ENCODE measurements at places on chromosomes 12 and 14.

DNA sequence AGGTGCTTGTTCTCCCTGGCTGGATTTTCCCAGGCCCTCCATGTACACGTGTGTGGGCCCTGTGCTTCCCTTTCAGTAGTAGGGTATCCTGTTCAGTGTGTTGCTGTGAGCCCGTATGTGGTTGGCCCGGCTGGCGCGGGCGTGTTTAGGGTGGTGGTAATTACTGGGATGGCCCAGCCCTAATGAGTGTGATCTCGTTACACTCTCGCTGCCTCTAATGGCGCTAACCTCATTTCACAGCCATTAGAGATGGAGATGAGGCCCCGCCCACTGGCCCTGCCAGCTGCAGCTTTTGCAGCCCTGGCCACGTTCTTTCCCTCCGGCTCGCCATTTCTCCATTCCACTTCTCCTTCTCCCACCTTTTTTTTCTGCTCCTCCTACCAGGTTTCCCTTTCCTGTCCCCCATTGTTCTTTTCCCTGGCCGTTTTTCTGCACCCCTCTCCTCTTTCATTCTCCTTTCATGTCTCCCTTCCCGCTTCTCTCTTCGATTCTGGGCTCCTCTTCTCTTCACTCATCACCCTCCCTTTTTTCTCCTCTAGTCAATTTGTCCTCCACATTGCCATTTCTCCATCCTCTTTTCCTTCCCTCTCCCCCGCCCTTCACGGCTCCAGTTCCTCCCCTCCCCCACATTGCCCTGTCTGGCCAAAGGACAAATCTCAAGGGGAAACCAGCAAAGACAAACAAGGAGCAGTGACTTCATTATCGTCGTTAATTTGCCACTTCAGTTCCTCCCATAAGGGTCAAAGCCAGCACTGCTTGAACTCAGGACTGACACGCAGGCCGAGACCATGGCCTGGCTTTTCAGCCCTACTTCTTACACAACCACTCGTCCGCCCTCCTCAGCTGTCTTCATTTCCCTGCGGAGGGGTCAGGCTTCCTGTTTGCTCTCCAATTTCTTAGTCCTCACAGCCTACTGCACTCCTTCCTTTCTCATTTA is 6.8 kb downstream of the ZFHX2 start:
- peak; percentile 96 for DNase-seq

- DNase-seq = no peak
Measured at GRCh38 chr14:24329736-24330135, 5.1 kb downstream of the ADCY4 start.

GRCh38 chr12:116450406-116450910 is 108.7 kb upstream of the MAP1LC3B2 start:
- no peak for DNase-seq

DNA sequence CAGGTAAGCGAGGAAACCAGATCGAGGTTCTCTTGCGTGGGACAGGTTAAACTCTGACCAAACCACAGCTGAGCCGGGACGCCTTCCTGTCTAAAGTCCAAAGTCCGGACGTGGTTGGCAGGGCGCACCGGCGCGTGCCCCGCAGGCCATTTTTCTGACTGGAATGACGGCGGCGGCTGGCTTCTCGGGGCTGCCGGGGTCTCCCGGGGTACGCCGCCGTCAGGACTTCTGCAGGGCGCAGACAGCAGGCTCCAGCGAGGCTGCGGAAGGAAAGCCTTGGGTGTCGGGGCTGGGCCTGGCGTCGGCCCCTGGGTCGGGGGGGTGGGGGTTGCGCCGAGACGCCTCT is 32.8 kb downstream of the MIA2 start:
- DNase-seq = peak; percentile 71

DNA sequence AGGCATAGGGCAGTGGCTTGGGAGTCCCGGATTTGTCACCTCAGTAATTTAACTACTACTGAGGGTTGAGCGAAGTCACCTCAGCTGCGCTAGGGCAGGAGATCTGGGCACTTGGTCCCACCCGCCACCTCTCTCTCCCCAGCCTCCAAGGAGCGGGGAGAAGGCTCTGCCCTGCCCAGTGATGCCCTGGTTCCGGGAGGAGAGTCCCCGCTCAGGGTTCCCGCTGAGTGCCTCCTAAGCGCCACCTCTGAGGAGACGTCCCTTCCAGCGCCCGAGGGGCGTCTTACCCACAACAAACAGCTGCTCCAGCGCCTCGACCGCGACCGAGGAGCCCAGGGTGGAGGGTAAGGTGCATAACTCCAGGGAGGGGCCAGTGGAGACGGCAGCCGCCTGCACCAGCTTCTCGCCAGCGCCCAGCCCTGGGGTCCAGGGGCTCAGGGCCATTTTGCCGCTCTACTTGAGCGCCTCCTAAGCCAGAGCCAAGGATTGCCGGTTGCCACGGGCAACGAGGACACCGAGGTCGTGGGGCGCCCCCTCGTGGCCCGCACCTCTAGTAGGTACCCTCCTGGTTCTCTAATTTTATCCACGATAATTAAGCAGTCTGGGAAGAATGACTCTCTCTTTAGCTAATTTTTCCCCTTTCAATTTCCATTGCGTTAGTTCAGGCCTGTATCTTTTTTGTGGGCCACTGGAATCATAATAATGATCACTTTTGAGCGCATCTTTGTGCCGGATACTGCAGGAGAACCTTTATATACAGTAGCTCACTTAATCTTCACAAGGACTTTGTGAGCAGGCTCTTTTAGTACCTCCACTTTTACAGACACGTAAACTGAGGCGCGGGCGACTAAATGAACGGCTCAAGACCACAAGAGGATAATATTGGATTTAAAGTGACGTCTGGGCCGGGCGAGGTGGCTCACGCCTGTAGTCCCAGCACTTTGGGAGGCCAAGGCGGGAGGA is at the start of gene CCDC175:
TSS of gene CCDC175 (minus strand) at position 481 of the 963 bp plus-strand sequence. CDS start at position 444, 37 bp downstream.
- peak; percentile 95 for DNase-seq

DNA sequence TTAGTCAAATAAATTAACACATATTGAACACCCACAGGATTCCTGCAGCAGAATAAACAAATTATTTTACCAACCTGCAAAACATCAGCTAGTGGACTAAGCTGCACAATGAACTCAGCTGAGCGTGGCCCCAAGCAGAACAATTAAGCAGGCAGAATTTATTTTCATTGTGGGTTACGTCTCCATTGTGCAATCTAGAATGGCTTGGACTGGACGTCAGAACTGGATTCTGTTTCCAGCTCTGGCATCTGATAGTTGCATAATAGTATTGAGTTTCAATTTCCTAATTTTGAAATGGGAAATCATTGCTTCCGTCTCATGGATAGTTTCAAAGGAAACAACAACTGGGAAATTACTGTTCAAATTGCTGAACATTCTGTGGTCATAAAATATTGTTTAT is 35.5 kb upstream of the RERG start:
- DNase-seq = peak; percentile 38

GRCh38 chr12:107607464-107608392 is 77.9 kb upstream of the PWP1 start:
- DNase-seq = peak; percentile 87

- DNase-seq = no peak
Measured at GRCh38 chr14:90379106-90379505, 17.7 kb upstream of the CALM1 start.

DNA sequence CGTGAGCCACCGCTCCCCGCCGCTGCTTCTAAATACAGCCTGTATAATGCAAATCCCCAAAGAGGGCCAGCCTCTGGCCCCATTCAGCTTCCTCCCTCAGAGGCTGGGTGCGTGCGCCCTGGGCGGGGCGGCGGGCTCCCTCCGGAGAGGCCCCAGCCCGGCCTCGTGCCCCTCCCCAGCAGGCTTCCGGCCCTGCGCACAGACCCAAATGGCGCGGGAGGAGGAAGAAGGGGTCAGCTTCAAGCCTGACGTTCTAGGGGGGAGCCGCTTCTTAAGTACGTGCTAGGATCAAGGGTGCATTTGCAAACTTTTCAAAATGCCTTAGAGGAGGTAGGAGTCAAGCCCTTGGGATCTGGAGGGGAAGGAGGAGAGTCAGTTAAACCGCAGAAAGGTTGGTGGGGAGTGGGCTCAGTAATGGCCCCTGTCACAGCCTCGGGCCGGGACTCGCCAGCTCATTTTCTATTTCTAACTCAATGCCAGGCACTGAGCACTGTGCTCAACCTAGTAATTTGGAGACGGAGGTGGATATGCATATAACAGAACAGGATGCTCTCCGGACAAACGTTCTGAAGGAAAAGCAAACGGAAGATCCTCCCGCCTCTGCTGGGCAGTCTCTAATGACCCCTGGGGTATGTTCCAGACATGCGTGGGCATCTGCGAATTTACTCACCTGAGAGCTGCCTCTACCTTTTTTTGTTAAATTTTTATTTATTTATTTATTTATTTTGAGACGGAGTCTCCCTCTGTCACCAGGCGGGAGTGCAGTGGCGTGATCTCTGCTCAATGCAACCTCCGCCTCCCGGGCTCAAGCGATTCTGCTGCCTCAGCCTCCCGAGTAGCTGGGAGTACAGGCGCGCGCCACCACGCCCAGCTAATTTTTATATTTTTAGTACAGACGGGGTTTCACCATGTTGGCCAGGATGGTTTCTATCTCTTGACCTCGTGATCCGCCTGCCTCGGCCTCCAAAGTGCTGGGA is 32.3 kb downstream of the NINJ2 start:
- no peak for DNase-seq

- DNase-seq = no peak
Measured at GRCh38 chr12:39713552-39713951, 93.9 kb upstream of the ABCD2 start.

DNA sequence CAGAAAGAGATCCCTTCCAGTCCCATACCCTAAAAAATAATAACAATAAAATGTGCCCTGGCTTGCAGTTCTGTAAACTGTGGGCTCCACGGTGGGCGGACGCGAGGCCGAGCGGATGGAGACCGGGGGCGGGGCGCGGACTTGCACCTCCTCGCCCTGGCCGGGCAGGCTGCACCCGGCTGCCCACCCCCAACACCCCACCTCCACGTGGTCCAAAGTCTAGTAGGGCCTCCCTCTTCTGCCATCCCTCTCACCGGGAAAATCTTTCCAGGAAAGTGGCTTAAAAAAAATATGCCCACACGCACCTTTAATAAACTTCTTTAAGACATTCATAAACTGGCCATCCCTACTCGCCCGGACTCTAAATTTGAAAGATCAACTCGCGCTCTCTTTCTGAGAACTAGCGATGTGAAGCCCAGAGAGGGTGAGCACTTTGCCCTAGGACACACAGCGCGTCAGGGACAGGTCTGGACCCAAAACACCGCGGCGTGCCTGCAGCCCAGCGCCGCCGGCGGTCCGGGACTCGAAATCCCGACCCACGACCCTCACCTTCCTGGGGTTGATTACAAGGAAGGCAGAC is 1.9 kb upstream of the BCL11B start:
- DNase-seq = no peak

- no peak for DNase-seq
Measured at GRCh38 chr14:22265319-22266141, 323.5 kb downstream of the DAD1 start.

Measured in NCI-H146 (cell line).